ENCODE measurements at places on chromosomes 12 and 14.

GRCh38 chr14:24978862-24979724 is 70.9 kb downstream of the STXBP6 start:
- DNase-seq, result no peak

- DNase-seq, result no peak
These were observed 21.9 kb upstream of the MAGOHB start for GRCh38 chr12:10635306-10635705.

GRCh38 chr12:121530600-121531355 is 50.0 kb downstream of the KDM2B start:
- no peak for DNase-seq

GRCh38 chr12:32834122-32834521 is 62.5 kb downstream of the PKP2 start:
- DNase-seq, result no peak

GRCh38 chr12:51961834-51962233 is 10.3 kb downstream of the ACVR1B start:
- no peak for DNase-seq

GRCh38 chr12:8834230-8834629 is 11.8 kb downstream of the A2ML1 start:
- no peak for DNase-seq

DNA sequence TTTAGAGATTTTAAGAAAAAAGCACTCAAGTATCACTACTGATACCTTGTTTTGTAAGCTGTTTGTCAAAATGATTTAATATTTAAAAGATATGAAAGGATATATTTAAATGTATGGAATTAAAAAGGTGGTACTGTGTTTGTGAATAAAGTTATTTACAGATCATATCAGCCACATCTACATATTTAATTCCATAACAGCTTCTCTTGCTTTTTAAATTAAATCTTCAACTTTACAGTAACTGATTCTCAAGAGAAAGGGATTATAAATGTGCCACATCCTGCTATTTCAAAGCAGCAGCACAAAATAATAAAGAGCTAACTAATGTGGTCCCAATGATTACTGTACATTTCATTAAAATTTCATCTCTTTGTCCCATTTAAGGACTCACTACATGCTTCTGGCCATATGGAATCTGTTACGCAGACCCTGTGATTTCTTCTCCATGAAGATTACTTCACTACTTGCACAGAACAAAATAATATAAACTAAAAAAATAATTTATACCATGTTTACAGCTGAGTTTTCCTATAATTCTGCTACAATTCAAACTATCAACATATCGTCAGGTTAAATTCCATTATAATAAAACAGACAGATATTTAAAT is 117.8 kb downstream of the MED13L start:
- no peak for DNase-seq

- no peak for DNase-seq
These were observed 56.4 kb upstream of the KIF21A start for GRCh38 chr12:39499296-39499695.

GRCh38 chr12:93979189-93979588 is 169.2 kb upstream of the PLXNC1 start:
- DNase-seq, result no peak

DNA sequence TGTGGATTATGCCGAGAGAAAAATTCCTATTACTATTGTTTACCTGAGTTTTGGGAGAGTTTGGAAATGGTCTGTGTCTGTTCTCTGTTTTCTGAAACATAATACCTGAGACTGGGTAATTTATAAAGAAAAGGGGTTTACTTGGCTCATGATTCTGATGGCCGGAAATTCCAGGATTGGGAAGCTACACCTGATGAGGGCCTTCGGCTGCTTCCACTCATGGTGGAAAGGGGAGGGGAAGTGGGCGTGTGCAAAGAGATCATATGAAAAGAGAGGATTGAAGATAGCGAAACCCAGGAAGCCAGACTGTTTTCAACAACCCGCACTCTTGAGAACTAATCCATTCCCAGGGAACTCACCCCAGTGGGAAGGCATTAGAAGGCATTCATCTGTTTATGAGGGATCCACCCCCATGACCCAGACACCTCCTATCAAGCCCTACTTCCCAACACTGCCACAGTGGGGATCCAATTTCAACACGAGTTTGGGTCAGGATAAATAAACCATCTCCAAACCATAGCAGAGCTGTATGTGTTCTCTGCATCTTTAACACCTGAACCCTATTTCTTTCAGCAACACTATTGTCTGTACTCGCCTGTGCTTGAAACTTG is 51.1 kb downstream of the APAF1 start:
- no peak for DNase-seq
